ENCODE measurements at places on chromosomes 5 and 9.

DNA sequence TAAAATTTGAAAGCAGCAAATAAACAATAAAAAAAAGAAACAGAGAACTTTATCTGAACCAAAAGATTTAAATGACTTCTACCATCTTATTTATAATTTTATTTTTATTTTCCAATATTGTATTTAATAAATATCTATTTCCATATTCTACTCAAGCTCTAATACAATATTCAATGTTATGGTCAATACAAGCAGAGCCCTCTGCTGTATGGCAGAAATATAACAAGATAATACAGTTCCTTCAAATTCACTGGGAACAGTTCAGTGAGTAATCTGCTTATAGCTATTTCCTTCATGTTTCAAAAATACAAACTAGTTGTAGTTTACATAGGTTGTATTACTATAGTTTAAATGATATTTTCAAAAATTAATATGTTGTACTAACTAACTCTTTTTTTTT lies 332.7 kb downstream of the PRDM9 start:
- peak; percentile 11 for DNase-seq

GRCh38 chr5:142242272-142242671 lies 82.5 kb downstream of the SPRY4 start:
- DNase-seq: no peak

DNA sequence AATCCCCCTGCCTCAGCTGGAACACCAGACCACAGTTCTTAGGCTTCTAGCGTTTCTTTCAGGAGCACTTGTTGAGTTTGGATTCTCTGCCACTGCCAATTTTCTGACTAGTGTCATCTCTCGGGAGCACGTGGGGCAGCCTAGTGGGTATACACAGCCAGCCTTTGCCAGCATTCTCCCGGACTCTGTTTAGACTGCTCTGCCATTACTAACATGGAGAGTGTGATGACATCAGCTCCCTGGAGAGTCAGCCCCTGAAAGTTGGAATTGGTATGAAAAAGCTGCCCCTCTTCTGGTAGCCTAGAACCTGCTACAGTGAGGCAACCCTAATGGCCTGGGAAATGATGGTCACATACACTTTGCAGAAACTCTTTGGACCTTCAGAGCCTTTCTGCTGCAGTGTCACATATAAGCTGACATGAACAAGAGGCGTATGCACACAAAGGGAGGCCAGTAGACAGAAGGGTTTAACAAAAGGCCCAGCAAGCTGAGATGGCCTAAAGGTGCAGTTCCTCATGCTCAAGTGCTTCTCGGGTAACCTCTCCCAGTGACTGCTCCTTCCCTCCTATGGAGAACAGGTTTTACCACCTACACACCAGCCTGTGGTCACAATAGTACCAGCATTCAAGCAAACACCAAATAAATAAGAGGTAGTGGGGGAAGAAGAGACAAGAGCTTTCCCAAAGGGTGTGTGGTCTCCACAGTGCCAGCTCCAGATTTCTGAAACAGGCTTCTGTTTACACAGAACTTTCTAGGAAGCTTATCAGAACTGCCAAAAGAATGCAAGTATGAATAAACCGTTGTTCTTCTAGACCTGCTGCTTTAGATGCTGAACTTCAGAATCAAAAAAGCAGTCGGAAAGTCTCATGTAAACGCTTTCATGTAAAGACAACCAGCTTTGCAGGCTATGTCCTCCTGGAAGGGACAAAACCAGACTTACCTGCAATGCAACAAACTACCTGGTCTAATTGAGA lies 16.5 kb downstream of the SPACA9 start:
- DNase-seq: no peak

DNA sequence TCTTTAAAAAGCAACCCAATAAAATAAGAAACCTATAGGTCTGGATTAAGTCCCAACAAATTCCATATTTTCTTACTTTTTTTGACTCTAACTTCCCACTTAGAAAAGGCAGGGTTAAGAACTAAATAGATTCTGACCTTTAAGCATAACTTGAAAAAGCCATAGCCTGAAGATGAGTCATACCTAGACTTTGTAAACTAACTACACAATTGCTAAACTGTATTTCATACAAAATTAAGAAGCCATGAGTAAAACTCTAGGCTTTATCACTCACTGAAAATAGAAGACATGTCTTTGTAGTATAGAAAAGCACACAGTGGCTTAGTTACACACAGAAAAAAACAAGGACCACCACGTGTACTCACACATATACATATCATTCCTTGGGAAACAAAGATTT lies 51.5 kb downstream of the MLLT3 start:
- DNase-seq: no peak

DNA sequence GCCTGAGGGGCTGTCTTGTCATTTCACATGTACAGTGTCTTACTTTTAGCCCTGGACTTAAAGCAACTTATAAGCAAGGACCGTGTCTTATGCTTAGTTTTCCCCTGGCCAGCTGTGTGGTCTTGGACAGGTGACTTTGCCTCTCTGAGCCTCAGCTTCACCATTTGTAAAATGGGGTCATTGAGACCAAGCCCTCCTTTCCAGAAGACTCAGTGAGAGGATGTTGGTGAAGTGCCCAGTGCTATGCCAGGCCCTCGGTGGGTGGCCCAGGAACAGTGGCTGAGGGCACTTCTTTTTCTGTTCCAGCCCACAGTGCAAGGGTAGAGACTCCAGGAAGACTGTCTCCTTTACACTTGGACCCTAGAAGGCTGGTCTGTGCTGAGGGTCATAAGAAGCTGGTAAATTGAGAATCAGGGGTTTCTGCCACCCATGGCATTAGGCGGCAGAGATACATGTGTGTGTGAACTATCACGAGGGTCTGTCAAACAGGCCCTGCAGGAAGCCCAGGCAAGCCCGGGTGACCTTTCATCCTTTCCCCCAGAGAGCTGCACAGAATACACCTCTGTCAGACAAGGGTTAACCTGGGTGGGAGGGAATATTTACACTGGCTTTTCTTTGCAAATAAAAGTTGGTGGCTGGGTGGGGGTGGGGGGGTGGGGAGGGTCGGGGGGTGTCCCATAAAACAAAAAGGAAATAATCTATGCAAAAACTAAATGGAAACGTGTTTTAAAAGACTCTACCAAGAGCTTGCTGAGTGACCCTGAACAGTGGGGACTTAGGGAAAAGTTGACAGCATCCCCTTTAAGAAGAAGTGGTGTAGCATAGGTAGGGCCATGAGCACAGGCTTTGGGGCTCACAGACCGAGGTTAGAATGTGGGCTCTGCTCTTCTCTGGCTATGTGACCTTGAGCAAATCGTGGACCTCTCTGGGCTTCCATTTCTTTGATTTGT lies 20.4 kb upstream of the KIF12 start:
- no peak for DNase-seq

DNA sequence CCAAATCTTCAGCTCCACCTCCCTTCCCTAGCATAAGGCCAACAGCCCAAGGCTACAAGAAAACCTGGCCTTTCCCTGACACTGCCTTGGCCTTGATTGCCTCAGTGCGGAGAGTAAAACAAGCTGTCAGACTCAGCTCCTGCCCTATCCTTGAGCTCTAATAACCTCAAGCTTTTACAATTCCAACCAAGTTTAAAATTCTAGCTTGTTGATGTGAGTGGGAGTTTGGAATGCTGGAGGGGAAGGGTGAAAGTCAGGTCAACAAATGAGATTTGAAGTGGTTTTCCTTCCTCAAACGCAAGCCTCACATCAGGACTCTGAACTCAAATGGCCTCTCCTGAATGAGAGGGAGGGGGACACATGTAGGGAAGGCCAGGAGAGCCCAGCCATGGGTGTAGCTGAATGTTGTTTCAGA lies 197.0 kb upstream of the VLDLR start:
- no peak for DNase-seq

GRCh38 chr9:113979343-113980127 lies 98.6 kb downstream of the AMBP start:
- DNase-seq: no peak

- no peak for DNase-seq
Observed at GRCh38 chr9:17772223-17772622, 193.4 kb downstream of the SH3GL2 start.

GRCh38 chr9:128498911-128499310 lies 5.6 kb upstream of the GLE1 start:
- no peak for DNase-seq

GRCh38 chr9:19787672-19788071 lies 1.2 kb downstream of the SLC24A2 start:
- DNase-seq: no peak

DNA sequence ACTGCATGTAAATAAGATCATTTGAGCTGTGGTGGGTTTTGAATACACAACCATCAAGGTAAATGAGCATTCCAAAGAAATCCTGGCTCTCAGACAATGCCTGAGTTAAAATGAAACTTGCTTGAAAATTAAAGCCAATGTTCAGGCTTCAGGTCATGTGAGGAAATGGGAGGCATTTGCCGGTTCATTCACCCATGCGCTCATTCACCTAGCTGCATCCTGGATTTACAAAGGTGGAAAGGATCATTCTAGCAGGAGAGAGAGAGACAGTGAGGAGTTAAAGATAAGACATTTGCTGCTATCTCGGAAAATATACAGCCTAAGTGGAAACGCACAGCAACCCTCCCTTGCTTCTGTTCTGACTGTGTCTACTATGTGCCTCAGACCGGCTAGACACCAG lies 143.8 kb upstream of the KLF4 start:
- DNase-seq: no peak

DNA sequence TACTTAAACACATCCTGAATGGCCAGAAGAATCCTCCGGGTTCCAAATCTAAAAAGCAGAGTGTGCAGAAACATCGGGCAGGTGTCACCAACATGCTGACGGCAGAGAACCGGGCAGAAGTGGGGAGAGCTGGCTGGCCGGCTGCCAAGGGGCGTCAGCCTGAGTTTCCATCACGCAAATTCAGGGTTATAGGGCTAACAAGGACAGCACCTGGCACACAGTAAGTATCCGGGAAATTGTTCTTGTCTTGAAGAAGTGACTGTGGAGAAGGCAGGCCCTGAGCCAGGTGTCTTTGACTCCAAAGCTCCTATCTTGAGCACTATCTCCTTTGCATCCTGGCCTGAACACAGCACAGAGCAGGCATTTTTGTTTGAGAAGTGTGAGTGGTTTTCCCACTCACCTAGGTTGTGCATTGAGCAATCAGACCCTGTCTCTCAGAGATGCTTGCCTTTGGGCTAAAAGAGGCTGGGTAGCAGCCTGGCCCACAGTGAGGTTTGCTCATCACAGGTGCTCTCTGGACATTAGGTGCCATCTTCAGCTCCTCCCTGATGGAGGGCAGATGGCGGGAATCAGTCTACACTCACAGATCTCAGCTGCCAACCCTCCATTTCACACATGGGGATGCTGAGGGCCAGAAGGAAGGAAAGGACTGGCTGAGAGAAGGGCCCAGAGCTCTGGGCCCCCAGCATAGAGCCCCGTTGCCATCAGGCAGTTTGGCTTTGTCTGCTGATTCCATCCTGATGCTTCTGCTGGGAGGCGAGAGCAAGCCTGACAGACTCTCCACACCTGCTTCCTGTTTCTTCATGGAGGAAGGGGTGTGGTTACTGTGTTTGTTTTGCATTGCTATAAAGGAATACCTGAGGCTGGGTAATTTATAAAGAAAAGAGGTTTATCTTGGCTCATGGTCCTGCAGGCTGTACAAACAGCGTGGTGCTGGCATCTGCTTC lies 52.8 kb downstream of the WHRN start:
- DNase-seq: peak; percentile 68

- DNase-seq: no peak
Observed at GRCh38 chr9:121289772-121290370, 21.9 kb downstream of the GSN start.

DNA sequence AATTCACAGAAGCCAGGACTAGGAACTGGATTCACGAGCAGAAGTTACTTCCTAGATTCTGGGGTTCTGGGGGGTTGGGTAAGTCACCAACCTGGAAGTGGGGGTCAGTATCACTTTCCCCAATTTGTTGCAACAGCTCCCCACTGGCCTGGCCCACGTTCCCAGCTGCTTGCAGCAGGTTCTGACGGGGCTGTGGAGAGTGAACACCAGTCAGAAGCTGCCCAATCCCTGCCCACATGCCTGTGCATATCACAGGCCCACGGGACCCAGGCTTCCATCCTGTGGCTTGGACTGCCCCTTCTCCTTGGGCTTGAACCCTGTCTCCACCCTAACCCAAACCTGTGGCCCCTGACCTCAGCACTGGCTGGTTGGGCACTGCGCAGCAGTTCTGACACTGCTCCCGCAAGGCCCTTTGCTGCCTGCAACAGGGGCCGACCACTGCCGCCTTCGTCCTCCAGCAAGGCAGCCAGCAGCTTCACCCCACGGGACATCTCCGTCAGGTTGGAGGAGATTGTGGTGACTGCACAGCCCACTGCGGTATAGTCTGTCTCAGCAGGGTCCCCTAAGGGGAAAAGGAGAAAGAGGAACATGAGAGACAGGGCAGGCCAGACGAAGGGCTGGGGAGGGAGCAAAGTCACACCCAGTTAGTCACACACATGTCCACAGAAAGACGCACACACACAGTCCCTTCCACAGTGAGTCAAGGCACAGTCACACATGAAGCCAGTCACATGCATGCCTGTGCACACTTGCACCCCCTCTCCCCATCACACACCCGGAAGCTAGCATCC lies 13.1 kb downstream of the TLN1 start:
- DNase-seq: no peak

- no peak for DNase-seq
Observed at GRCh38 chr9:85114799-85115198, 445.3 kb downstream of the NTRK2 start.

DNA sequence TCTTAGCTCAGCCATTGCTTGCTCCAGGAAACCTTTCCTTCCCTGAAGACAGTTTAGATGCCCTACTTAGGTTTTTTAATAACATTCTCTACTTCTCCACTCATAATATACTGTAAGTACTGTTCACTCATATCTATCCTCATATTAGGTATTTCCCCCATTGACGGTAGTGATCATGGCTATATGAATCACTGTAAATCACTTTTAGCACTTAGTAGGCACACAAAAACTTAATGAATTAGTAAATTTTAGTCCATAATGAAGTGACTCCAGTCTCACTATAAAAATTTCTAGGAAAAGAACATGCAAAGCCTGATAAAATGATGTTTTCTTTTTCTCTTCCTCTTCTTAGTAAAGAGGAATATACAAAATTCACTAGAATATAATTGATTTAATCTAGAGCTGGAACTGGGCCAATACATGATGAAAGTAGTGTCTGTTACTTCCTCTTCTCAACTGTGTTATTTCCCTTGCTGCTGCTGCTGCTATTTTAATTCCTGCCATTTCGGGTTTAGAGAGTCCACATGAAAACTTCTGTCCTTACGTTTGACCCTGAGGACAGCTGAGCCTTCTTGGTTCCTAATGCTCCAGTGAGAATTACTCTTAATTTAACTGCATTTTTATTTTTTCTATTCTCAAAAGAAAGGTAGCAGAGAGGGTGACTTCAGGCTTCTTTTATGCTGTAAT lies 73.5 kb downstream of the LNPEP start:
- DNase-seq: no peak

DNA sequence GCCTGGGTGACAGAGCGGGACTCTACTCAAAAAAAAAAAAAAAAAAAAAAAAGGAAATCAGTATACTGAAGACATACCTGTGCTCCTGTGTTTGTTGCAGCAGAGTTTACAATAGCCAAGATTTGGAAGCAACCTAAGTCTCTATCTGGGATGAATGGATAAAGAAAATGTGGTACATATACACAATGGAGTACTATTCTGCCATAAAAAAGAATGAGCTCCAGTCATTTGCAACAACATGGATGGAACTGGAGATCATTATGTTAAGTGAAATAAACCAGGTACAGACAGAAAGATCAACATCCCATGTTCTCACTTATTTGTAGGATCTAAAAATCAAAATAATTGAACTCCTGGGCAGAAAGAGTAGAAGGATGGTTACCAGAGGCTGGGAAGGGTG lies 22.9 kb downstream of the ADAM19 start:
- DNase-seq: no peak
